ENCODE measurements at places on chromosomes 11 and 22.

GRCh38 chr22:32255217-32255616 is at the start of gene SLC5A4:
TSS of gene SLC5A4 (minus strand) at chr22:32255347. CDS start at chr22:32255329, 18 bp downstream.
- DNase-seq = no peak

GRCh38 chr22:27952779-27953178 is 33.7 kb upstream of the PITPNB start:
- DNase-seq = no peak

- no peak for DNase-seq
These were observed 3.1 kb downstream of the ACY3 start for GRCh38 chr11:67647471-67647870.

- no peak for DNase-seq
These were observed 489 bp downstream of the OR10A4 start for GRCh38 chr11:6876914-6877313.

GRCh38 chr11:59255281-59255680 is 42.6 kb upstream of the MPEG1 start:
- no peak for DNase-seq

DNA sequence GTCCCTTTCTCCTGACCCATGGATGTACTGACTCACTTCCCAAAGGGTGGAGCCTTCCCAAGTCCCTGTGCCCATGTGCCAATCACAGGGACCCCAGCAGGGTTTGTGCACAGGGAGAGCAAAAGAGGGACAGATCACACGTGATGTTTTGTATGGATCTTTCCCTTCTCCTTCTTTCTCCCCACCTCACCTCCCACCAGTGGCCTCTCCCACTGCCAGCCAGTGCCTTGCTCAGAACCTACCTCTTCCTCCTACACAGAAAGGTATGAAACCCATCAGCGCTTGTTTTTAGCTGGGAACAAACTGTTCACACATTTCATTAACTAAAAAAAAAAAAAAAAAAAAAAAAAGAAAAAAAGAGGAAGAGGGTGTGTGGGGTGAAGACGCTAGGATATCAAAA is 112.9 kb downstream of the DSCAML1 start:
- DNase-seq = no peak

Data from Kasumi-1 (cell line).